ENCODE measurements at places on chromosomes 12 and 14.

DNA sequence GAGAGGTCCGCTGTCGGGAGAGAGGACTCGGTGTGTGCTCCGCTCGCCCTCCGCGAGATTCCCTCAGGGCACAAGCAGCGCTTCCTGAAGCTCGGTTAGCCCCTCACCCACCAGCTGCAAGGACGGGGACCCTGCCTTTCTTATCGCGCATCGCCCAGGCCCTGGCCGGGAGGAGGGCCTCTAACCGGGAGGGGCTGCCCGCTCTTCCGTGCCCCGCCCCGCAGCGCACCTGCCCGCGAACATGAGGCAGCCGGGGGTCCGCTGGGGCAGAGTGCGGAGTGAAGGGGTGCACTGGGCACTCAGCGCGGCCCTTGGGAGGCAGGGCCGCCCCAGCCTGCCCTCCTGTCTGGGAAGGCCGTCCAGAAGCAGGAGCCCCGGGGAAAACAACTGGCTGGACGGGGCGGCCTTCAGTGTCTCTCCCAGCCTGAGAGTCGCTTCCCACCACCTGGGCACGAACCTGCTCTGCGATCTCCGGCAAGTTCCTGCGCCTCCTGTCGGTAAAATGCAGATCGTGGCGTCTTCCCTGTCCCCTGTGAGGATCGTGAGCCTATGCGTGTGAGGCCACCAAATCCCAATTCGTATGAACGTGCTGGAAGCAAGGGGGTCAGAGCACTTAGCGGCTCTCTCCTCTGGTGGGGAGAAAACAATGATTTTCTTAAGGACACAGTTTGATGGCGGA is 28.0 kb upstream of the ADIPOR2 start:
- no peak for DNase-seq

DNA sequence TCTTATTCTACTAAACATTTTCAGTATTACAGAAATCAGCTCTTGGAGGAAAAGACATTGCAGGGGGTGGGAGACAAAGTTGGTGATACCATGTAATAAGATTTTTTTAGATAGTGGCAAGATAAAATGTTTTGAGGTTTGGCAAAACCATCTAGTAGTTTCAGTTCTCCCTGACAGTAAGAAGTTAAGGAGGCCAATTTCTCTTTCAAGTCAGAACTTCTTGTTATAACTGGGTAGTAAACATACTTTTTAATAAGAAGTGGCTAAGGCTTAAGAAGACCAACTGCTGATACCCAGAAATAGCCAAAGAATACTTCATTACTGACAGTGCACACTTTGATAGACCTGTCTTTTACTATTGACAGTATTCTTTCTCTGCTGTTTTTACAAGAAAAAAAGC is 452.3 kb downstream of the DIO2 start:
- no peak for DNase-seq

GRCh38 chr14:77424862-77425261 is 1.5 kb upstream of the NOXRED1 start:
- DNase-seq, result no peak

DNA sequence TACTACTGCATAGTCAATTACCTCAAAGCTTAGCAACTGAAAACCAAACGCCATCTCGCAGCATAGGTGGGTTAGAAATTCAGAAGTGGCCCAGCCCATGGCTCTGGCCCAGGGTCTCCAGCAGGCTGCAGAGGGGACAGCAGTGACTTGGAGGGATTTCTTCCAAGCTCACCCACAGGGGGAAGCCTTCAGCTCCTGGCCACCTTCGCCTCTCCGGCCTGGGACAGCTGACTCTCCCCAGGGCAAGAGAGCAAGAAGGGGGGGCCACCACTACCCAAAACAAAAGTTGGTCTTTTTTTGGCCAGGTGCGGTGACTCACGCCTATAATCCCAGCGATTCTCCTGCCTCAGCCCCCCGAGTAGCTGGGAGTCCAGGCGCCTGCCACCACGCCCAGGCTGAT is 32.2 kb upstream of the ANKRD9 start:
- DNase-seq, result no peak

DNA sequence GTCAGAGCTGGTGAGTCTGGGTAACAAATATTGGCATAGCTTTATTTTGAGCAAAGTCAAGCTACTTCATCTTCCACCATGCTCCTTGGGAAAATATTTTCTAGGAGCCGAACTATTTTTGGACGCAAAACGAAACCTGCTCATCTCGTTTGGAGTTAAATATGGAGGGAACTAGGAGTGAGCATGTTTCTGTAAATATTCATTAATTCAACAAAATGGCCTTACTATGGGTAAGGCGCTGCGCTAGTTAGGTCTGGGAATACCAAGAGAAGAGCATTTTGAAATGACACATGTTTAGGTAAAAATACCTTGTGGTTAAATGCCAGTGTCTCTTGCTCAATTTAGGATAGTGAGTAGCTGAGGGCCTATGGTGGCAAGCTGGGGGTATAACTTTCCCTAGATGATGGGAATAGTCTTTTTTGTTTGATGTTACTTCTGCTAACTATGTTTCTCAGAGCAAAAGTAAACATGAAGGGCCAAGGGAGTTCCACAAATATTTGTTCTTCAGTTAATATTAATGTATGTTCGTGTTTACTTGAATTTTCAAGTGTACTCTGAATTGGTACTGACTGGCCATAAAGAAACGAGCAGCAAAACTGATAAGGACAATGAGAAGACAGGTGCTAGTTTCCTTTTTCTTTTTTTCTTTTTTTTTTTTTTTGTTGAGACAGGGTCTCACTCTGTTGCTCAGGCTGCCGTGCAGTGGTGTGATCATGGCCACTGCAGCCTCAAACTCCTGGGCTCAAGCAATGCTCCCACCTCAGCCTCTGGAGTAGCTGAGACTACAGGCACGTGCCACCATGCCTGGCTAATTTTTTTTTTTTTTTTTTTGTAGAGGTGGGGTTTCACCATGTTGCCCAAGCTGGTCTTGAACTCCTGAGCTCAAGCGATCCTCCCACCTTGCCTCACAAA is 77.7 kb downstream of the MAP1LC3B2 start:
- no peak for DNase-seq

- no peak for DNase-seq
Observed at GRCh38 chr12:101287357-101287756, 7.5 kb downstream of the UTP20 start.

- DNase-seq, result no peak
Observed at GRCh38 chr14:104999361-104999760, 13.8 kb downstream of the CLBA1 start.

DNA sequence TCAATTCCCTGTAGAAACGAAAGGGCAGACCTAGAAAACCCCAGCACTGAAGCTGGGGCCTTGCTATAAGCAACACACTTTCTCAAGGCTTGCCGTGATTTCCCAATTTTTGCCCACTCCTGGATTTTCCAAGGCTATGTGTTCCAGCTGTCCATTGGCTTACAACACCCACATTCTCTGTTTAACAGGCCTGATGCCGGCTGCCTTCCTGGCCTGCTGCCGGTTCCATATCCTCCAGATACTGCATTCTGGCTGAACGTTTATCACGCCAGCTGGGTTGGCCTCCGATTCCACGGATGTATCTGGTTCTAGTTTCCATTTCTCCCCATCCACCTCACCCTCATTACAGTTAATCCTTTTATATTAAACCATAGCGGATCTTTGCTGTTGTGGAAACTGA is 2.0 kb upstream of the PCNX1 start:
- peak; percentile 76 for DNase-seq

GRCh38 chr12:115088328-115088994 is 404.5 kb upstream of the TBX3 start:
- DNase-seq, result no peak

- no peak for DNase-seq
Observed at GRCh38 chr12:52093346-52093745, 13.8 kb downstream of the SMIM41 start.

- no peak for DNase-seq
Observed at GRCh38 chr14:23697680-23698079, 61.5 kb downstream of the DHRS2 start.

All from cardiac septum (tissue), 1 donor.